Right kidney (tissue), 9 donors: ENCODE measurements at places on chromosomes 11 and 22.

DNA sequence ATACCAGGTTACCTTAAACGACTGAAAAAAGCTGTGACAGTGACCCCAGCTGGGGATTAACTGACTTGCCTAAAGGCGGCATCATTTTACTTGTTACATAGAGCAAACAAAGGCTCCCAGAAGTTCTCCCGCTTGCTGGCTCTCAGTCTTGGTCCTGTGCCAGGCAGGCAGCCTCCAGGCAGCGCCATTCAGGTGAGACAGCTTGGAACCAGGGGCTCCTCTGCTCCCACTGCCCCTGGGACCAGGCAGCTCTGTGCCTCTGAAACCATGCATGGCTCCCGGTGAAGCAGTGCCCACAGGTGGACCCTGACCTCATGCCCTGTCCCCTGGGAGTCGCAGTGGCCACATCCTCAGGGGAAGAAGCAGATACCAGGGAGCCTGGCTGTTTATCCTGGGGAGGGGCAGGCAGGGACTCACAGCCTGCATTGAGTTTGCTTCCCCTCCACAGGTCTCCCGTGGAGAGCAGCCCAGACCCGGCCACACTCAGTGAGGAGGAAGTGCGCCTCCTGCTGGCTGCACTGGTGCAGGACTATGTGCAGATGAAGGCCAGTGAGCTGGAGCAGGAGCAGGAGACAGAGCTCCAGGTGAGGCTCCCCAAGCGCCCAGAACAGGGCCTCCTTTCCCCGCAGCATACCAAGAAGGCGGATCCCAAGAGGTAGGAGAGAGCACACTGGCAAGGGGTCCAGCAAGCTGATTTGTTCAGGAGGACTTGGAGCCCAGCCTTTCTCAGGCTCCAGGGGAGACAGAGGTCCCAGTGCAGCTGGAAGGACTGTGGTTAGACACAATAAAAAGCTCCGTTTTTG, 15.6 kb upstream of the CYP2R1 start:
- DNase-seq = peak; percentile 52

DNA sequence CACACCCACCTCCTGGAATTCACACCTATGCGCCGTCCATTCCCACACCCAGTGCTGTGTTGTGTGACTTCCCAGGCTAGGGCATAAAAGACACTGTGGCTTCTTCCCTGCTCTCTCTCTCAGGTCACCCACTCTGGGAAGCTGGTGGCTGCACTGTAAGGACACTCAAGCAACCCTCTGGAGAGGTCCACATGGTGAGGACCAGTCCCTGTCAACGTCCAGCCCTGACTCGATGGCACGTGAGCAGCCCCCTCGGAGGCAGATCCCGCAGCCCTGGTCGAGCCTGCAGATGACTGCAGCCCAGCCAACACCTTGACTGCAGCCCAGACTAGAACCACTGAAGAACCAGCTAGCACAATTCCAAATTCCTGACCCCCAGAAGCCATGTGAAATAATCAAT, 16.2 kb downstream of the CBX7 start:
- no peak for DNase-seq

GRCh38 chr22:39984006-39984405, 10.7 kb upstream of the FAM83F start:
- no peak for DNase-seq

DNA sequence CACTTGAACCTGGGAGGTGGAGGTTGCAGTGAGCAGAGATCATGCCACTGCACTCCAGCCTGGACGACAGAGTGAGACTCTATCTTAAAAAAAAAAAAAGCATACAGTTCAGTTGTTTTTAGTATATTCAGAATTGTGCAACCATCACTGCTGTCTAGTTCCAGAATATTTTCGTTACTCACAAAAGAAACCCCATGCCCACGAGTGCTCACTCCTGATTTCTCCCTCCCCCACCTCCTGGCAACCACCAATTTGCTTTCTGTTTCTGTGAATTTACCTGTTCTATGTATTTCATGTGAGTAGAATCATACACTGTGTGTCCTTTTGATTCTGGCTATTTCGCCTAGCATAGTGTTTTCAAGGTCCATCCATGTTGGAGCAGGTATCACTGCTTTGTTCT, 24.8 kb downstream of the PTPRJ start:
- no peak for DNase-seq

GRCh38 chr11:1989953-1990352, 7.7 kb downstream of the H19 start:
- DNase-seq = no peak

DNA sequence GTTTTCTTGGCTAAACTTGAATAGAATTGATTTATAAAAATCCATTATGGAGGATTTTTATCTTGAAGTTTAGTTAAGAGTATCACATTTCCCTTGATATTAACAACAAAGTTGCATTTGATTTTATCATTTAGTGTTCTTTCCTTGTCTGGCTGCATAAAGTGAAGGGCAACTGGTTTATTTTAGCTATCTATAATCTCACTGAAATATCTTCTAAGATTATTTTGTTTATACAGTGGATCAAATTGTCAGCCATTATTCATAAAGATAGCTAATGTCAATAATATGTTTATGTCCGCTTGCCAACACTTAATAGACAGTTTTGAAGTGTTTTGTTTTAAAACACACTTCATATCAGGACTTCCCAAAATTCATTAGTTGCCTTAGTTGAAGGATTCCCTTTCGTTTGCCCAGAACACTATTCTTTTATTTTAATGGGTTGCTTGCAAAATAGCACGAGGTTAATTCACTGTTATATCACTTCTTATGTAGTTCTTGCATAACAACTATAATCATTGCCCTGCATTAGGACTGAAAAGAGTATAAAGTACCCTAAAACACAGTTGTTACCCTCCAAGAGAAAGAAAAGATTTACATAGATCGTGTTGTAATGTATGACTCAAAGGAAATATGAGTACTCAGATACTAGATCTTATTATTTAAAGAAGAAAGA, 73.0 kb downstream of the MSANTD4 start:
- DNase-seq = no peak

DNA sequence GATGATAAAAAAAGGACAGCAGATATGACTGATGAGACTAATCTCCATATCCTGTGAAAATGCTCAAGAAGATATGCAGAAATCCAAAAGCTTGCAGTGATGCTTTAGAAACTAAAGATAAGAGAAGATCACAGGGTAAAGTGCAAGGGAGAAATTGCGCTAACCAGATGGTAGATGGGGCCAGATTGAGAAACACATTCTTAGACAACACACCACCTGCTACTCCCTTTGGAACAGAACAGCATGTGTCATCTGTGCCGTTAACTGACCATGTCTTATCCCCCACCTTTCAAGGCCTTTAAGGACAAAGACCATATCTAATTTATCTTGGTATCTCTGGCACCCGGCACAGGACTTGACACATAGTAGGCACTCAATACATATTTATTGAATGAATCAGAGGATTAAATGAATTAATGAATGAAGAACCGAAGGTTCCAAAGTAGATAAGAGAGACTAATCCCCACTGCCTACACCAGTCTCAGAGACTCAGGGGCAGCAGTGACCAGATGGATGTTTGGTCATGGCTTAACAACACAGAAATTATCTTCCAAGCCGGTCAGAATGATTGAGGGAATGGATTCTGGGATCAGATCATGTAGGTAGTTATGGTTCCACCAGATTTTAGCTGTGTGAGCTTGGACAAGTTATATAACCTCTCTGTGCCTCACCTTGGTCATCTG, 12.3 kb upstream of the P2RY2 start:
- DNase-seq = no peak

GRCh38 chr22:18091916-18092526, 14.2 kb downstream of the PEX26 start:
- DNase-seq = peak; percentile 67

GRCh38 chr11:61841636-61842527, 13.8 kb downstream of the FADS2 start:
- no peak for DNase-seq
